ENCODE measurements at places on chromosomes 2 and 18.

DNA sequence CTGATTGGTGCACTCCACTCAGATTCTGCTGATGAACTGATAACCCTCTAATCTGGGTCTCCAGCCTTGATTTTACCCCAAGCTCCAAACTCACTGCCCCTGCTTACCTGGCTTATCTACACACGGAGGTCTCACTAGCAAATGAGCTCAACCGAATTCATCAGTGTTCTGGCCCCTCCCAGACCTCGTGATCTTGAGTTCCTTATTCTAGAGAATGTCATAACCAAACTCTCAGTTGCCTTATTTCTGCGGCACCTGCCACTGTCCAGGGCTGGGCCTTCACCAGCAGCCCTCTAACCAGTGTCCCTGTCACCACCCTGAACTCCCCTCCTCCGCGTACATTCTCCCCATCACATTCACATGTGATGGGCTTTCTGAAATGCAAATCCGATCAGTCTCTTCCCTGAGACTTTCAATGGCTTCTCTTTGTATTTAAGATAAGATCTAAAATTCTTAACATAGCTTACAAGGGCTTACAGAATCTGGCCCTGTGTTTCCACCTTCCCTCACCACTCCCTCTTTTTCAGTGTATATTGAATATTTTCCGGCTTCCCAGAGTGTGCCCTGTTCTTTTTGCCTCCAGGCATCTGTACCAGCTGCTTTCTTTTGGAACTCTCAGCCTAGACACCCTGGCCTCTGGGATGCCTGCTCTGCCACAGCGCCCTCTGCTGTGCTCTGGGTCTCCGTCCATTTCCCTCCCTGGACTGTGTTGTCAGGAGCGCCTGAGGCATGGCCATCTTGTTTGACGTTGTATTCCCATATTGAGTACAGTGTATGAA is 31.1 kb downstream of the NAB1 start:
- DNase-seq = peak; percentile 7

DNA sequence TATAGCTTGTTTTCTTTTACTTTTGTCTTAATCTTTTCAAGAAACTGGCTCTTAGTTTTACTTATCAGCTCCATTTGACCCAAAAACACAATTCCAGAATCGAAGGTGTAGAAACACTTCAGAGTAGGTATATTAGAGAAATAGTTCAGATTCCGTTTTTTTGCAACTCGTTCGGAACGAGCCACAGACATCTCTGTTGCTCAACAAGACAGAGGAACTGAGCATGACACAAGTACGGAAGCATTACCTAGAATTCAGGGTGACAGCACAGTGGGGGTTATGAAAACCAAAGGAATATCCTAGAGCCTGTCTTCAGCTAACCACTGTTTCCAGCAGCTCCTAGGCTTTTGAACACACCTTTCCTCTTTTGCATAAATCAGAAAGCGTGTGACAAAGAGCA is 5.0 kb downstream of the HRH4 start:
- DNase-seq = no peak

DNA sequence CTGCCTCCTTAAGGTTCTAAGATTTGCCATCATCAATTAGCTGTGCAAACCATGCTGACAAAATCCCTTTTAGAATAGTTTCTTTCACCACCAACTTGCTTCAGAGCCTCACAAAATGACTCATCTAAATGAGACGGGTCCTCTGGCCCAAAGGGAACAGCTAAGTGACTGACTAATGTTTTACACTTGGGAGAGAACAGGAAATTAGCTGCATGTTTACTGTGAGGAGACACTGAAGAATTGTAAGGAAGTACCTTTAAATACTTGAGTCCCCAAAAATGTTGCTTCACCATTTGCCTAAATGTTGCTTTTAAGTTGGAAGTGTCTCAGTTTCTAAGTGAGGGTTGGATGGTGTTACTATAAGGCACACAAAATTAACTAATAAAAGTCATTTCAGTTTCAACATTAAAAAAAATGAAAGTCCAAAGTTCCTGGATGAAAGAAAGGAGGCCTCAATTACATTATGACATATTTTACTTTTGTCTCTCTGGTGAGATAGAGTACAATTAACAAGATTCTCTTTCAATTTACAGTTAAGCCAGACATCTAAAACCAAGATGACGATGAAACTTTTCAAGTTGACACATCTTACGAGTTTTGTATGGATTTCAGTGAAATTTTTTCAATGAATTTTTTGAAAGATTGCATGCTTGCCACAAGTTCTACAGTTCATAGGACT is 229.1 kb upstream of the FN1 start:
- DNase-seq = no peak

DNA sequence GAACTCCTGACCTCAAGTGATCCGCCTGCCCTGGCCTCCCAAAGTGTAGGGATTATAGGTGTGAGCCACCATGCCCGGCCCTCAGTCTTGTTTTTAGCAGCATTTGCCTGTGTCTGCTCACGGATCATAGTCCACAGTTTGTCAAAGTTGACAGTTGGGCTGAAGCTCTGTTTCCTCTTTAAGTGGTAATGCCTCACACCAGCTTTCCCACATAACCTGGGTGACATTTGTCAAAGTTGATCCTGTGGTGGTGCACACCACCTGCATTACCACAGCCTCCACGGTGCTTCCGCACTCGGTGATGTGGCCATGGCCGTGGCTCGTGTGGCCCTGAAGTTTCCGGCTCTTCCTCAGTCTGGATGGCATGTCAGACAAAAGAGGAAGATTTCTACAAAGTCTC is 27.1 kb downstream of the RAB31 start:
- no peak for DNase-seq

DNA sequence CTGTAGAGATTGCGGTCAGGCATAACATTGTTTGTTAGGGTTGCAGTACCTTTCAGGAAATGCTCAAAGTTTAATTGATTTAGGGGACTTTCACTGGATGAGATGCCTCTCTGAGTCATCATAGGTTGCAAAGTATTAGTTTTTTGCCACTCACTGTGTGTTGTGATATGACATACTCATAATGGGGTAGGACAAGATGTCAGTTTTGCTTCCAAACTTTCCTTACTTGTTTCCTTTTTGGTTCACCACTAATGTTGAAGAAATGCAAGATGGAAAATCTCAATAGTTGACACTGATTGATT is 35.0 kb upstream of the PTH2R start:
- no peak for DNase-seq

GRCh38 chr2:71560638-71561011 is 107.3 kb downstream of the DYSF start:
- DNase-seq = no peak

- no peak for DNase-seq
Observed at GRCh38 chr2:129606496-129607270, 372.8 kb upstream of the RAB6C start.

- no peak for DNase-seq
Observed at GRCh38 chr2:37782155-37782673, 110.8 kb upstream of the CDC42EP3 start.

GRCh38 chr2:9991829-9992273 is 40.4 kb downstream of the GRHL1 start:
- DNase-seq = no peak

DNA sequence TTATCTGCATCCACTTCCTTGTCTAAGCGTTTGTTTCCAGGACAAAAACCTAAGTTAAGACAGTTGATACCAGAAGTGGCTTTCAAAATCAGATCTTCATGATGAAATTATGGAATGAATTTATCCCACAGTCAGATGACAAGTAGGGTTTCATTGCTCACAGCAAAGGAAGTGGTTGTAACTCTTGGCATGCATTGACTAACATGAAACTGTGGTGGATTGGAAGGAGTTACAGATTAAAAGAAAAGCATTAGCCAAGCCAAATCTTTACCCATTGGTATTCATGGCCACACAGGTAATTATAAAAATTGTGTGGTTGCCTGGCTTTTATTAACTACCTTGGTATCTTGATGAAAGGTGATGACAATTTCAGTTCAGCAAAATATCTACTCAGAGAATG is 438.0 kb upstream of the NXPH2 start:
- no peak for DNase-seq

DNA sequence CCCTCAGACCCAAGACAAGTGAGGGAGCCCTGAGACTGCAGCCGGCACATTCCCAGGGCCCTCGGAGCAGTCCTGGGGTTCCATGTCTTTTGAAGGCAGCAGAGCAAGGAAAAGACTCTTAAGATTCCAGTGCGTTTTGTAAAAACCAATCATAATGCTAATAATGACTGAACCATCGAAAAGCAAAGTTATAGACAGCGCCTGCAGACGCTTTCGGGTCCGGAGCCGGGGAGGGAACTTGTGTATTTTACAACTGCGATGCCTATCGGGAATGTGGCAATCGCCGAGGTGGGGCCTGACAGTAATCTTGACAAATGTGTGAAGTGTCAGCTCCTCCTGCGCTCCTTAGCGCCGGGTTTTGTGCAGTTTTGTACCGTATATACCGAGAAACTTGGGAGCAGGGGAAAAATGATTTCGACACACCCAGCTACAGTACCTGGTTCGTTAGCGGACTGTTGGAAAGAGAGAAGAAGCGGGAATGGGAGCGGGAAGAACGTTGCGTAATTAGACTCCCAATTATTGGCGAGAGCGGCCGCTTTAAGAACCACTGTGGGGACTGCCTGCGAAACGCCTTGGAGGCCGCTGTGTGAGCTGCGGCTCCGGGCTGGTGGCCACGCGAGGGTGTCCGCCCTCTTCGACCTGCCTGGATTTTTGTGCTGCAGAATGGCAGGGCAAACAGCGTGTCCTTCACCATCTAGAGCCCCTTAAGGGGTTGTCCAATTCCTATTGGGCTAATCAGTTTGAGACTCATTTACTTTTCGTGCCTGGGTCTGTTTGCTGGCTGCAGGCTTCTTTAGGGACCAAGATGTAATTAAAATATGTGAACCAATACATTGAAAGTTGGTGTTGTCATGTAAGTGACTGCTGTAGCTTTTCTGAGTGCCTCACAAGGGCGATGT is 2.4 kb downstream of the EPAS1 start:
- DNase-seq = no peak

DNA sequence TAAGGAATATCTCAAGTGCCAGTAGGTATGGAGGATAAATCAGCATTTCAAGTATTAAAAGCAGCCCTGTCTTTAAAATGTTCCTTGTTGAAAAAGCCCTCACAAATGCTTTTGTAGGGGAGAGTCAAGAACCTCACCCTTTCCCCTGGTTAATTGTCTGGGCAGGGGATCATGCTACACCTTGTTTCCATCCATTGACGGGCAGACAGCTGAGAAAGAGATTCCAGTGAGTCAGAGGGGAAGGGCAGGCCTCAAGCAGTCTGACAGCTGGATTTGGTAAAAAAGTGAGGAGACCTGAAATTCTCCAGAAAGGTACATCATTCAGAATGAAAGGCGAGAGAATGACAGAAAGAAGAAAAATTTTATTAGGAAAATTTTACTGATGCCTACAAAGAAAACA is 203.2 kb upstream of the CYP26B1 start:
- DNase-seq = no peak

- DNase-seq = no peak
Observed at GRCh38 chr2:200668478-200668877, 82.7 kb downstream of the AOX1 start.

DNA sequence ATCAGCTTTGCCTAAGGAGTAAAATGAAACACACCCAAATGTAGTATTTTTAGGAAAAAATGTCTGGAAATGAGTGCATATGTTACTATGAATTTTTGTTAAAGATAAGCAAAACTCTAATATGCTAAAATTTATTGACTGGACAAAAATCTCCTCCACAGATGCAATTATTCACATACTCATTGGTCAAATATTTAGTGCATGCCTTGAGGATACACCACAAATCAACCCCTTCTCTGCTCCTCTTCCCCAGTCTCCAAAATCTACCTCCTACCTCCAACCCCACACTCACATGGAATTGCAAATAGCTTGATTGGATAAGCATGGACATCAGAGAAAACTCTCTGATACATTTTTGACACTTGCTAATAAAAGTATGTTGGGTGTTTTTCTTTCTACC is 95.6 kb upstream of the CDC42EP3 start:
- DNase-seq = no peak
